ENCODE measurements at places on chromosomes 13 and 19.
A peak's percentile ranks its signal among the peaks of the same experiment; 100 is the strongest.

GRCh38 chr19:12665281-12665573, 1.3 kb downstream of the MAN2B1 start:
- no peak for DNase-seq

GRCh38 chr13:27203854-27204253, 32.2 kb upstream of the USP12 start:
- DNase-seq: no peak

- DNase-seq: peak; percentile 30
These were observed 89.4 kb downstream of the DPF1 start for GRCh38 chr19:38134540-38135149.

- peak; percentile 63 for DNase-seq
These were observed at the start of gene B3GNT8 for GRCh38 chr19:41426952-41427646. TSS of gene B3GNT8 (minus strand) at chr19:41427374. CDS start at chr19:41426778, 596 bp downstream.

GRCh38 chr19:18999896-19000620, 33.3 kb downstream of the SUGP2 start:
- no peak for DNase-seq

DNA sequence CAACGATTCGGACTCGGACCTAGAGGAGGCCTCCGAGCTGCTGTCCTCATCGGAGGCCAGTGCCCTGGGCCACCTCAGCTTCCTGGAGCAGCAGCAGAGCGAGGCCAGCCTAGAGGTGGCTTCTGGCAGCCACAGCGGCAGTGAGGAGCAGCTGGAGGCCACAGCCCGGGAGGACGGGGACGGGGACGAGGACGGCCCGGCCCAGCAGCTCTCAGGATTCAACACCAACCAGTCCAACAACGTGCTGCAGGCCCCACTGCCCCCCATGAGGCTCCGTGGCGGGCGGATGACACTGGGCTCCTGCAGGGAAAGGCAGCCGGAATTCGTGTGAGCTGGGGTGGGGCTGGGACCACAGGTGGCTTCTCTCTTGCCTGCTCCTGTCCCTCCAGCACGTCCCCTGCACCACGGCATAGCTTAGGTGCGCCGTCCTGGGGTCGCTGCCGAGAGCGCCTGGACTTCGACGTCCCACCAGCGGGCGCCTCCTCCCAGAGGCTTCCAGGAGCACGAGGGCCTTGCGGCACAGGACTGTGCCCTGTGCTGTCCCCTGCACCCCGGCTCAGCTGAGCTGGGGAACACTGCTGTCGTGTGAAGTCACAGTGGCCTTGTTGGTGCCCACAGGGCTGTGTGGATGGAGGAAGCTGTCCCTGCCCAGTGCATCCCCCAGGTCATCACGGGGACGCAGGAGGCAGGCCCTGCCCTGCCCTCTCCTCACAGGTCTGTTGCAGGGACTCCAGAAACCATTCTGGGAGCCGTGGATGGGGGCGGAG, 9.3 kb downstream of the POLR2E start:
- no peak for DNase-seq

DNA sequence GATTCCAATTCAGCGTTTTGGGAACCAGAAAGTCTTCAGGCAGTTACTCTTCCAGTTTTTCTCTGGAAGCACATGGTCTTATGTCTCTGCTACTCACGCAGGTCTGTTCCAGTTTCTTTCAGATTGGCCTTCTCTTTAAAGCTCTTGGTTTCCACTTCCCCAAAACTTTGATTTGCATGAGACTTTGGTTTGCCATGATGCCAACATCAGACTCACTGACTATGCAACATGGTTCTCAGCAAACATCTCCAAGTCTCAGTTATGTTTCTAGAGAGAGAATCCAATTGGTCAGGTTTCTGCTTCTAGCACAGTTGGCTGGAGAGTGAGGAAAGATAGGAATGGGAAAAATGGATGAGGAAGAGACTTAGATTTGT, 3.1 kb downstream of the AKAP11 start:
- no peak for DNase-seq

DNA sequence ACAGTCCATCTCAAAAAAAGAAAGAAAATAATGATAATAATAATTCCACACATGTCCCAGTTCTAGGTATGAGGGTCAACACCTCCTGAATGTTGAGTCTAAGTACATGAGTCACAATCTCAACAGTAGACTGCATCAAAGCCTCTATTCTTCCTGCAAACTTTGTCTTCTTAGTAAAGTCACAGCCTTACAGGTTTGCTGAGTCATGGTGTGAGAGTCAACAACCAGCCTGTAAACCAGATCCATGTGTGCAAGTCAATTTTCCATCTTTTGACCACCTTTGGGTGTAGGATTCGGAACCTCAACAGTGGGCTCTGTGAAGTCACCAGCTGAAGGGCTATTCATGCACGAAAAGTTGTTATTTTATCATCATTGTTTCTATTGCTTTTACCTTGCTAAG, 25.7 kb upstream of the ZNF729 start:
- no peak for DNase-seq

- DNase-seq: no peak
These were observed 7.6 kb upstream of the COMP start for GRCh38 chr19:18798384-18799352.

DNA sequence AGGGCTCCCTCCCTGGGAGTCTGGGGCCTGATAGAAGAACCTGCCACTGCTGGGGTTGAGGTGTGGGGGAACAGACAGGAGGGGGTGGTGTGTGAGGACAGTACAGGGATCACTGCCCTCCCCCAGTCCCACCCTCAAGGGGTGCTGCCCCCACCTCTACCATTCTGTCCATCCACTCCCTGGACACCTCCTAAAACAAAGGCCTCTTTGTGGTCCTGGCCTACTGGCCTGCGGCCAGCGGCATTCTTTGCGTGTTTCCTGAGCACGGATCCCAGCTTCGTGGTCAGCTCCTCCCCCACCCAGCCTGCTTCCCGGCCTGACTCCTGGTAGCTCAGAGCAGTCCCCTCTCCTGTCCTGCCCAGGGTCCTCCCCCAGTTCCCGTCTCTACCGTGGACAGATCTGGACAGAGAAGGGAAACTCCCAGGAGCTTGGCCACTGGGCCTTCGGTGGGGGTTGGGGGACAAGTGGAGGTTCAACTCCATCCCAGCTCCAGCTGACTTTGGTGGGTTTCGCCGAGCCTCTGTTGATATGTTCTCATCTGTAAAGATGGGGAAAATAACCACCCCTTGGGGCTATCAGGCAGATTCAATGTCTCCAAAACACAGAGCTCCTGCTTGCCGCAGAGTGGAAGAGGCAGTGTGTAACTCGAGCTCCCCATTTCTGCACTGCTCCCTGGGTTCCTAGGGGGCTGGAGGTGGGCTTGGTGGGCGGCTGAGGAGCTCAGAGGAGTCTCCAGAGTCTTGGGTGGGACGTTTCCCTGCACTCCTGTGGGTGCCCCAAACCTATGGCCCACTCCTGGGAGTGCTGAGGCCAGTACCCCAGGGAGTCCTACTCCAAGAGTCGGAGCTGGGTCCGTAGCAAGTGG, 48.7 kb downstream of the LYL1 start:
- peak; percentile 95 for DNase-seq

DNA sequence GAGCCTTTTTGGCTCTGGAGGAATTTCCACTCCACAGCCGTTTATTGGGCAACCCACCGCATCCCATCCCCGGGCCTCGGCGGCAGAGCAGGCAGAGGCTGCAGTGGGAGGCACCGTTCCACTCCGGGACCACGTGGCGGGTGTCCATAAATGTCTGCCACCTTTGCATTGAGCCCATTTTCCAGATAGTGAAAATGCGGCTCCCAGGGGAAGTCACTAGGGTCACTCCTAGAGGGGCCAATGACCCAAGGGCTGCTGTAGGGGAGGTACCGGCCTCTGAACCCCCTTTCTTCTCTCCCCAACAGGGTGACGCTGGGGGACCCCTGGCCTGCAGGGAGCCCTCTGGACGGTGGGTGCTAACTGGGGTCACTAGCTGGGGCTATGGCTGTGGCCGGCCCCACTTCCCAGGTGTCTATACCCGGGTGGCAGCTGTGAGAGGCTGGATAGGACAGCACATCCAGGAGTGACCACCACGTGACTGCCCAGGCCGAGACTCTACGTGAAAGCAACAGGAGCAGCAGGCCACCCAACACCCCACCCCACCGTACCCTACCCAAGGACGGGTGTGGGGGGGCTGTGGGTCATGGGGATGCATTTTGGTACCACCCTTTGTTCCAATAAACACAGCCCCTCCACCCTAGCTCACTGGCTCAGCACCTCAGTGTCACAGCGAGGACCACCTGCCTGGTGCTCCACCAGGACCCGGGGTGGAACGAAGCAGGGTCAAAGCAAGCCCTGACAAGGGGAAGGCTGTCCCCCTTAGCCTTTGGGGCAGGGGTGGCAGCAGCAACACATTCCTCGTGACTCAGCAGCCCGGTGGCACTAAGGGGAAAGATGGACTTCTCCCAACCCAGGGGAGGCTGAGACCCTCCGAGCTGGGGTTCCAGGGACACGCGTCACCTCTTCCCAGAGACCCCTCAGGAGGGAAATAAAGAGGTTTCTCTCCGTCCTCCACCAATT, 1.5 kb downstream of the TIMM13 start:
- DNase-seq: no peak

GRCh38 chr13:87123987-87124784, 547.0 kb upstream of the SLITRK5 start:
- DNase-seq: peak; percentile 99

DNA sequence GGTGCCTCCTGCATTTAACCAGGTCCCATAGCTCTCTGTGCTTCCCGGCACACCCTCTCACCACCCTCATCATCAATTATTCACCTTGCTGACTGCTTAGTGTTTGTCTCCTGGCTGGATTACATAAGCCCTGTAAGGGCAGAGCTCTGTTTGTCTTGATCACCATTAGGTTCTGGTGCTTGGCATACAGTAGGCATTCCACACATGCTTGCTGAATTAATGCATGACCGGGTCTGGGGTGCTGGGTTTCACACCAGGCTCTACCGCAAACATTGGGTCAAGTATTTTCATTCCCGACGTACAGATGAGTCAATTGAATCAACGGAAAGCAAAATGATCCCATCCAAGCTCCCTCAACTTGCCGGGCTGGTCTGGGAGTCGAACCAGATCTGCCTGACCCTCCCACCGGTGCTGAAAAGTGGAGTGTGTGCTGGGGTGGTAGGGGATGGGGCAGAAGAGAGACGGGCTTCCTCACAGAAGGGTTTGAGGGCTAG, 28.5 kb downstream of the VAV1 start:
- DNase-seq: peak; percentile 41

DNA sequence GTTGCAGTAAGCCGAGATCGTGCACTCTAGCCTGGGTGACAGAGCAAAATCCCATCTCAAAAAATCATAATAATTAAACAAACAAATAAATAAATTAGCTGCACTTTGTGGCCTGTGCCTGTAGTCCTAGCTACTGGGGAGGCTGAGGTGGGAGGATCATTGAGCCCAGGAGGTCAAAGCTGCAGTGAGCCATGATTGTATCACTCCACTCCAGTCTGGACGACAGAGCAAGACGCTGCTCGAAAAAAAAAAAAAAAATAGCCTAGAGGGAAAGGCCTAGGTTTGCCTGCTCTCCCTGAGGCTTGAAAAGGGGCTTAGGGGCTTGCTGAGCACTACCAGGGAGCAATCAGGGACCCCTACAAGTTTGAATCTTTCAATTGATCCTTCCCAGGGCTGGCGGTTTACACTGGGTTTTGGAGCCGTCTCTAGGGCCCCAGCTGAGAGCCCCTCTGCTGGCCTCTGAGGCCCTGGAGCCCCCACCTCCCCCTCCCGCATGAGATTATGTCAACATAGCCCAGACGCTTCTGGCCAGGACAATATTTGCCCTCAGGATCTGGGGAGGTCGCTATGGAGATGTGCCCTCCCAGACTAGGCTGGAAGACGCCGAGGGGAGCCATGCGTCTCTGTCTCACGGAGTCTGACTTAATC, 10.4 kb upstream of the GIPR start:
- no peak for DNase-seq

GRCh38 chr13:75391432-75392100, 90.4 kb downstream of the TBC1D4 start:
- DNase-seq: no peak

DNA sequence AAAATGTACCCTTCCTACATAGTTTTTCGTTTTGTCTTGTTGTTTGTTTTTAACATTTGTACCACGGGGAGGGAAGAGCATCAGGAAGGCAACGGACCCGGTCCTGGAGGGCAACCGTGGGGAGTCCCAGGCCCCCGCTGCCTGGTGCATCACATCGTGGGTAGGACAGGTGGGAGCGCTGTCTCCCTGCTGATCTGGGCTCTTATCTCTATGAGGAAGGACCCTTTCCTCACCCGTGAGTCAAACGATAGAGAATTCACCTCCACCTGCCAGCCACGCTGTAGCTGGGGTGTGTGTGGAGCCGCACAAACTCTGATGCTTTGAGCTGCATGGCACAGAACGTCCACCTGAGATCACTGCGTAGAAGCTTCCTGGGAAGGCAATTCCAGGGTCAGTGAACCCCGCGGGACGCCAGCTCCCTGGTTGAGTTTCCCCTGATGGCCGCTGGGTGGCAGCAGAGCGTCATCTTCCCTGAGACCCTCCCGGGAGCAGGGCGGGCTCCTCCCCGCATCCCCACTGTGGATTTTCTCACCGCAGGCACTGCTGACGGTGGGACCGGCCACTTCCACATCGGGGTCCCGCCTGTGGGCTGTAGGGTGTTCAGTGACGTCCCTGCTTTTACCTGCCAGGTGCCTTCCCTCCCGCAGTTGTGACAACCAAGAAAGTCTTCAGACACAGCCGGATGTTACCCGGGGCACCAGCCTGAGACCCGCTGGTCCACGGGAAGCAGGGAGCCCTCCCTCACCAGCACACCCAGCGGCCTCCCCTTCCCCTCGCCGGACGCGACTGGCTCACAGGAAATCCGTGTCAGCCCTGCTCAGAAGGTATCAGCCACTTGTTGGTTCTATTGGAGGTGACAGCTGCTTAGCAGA, 54.7 kb downstream of the ZNF787 start:
- DNase-seq: peak; percentile 32

- DNase-seq: no peak
These were observed 684.5 kb upstream of the ARGLU1 start for GRCh38 chr13:107252428-107252827.

DNA sequence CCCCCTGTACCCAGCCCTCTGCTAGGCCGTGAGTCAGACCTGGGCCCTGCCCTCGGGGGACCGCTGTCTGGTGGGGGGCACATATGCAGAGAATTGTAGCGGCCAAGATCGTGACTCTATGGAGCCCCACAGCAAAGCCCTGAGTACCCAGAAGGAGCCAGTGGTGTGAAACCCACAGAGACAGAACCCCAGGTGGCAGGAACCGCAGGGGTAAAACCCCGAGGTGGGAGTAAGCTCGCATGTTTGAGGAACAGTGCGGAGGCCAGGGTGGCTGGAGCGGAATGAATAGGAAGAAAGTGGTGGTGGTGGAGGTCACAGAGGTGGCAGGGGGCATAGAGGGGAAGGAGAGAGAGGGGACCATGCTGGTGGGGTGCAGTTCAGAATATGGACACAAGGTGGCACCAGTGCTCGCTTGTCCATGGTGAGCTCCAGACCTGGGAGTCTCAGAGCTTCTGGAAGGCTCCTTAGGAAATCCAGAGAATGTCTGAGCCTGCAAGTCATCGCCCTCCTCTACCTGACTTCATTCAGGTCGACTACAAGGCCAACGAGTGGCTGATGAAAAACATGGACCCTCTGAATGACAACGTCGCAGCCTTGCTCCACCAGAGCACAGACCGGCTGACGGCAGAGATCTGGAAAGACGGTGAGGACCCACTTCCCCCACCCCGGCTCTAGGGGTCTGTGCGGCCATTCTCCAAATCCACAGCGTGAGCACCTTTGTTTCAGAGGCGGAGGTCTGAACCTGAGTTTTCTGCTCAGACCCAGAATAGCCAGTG, 48.9 kb downstream of the MYH14 start:
- DNase-seq: no peak

GRCh38 chr19:2775556-2776430, 7.3 kb downstream of the SGTA start:
- no peak for DNase-seq

- DNase-seq: no peak
These were observed 53.7 kb downstream of the DNAJC15 start for GRCh38 chr13:43077046-43077445.

GRCh38 chr19:18049385-18049784, 37.3 kb downstream of the IL12RB1 start:
- DNase-seq: no peak

- no peak for DNase-seq
These were observed 240.4 kb upstream of the SOX21 start for GRCh38 chr13:94952787-94953186.

Data from fibroblast of skin of right quadriceps (primary cell).